ENCODE measurements at places on chromosomes 7 and 10. TPM values are rescaled to one million over a fixed set of nuclear protein-coding genes. Genes with fewer than 3 reads are reported as not detected.

Gene MAT1A
- polyA plus RNA-seq: not detected

Gene ZNF736
- polyA plus RNA-seq: 1.7 TPM

Gene BICC1
- polyA plus RNA-seq: 7.6 TPM

Gene SMO
- polyA plus RNA-seq: 8.8 TPM

Gene LRRC18
- polyA plus RNA-seq: not detected

Gene CDK14
- 25.1 TPM for polyA plus RNA-seq

Gene BLNK
- polyA plus RNA-seq: not detected

Gene CCDC146
- polyA plus RNA-seq: 13.0 TPM

Gene CRPPA
- 0.05 TPM for polyA plus RNA-seq

Gene CALML5
- not detected for polyA plus RNA-seq

Gene STAG3
- not detected for polyA plus RNA-seq

Gene UCMA
- polyA plus RNA-seq: not detected

Gene C10orf90
- not detected for polyA plus RNA-seq

Gene PTEN
- polyA plus RNA-seq: 47.3 TPM

Gene HECW1
- polyA plus RNA-seq: 13.8 TPM

Gene VPS50
- polyA plus RNA-seq: 61.9 TPM

Gene ZDHHC16
- 31.0 TPM for polyA plus RNA-seq

Gene FBXL15
- 27.5 TPM for polyA plus RNA-seq

Gene NRAP
- polyA plus RNA-seq: 0.08 TPM

Gene LARP4B
- 14.2 TPM for polyA plus RNA-seq

Gene THSD7A
- 18.1 TPM for polyA plus RNA-seq

Gene OR13A1
- polyA plus RNA-seq: 0.32 TPM

Gene FZD8
- 1.9 TPM for polyA plus RNA-seq

Gene TUBAL3
- not detected for polyA plus RNA-seq

Gene EVX1
- polyA plus RNA-seq: not detected

Gene SLIT1
- 13.5 TPM for polyA plus RNA-seq

Gene CDHR3
- polyA plus RNA-seq: 2.9 TPM

Gene EN2
- not detected for polyA plus RNA-seq

All from neural cell (in vitro differentiated cells).